ENCODE measurements at places on chromosomes 16 and 17.

DNA sequence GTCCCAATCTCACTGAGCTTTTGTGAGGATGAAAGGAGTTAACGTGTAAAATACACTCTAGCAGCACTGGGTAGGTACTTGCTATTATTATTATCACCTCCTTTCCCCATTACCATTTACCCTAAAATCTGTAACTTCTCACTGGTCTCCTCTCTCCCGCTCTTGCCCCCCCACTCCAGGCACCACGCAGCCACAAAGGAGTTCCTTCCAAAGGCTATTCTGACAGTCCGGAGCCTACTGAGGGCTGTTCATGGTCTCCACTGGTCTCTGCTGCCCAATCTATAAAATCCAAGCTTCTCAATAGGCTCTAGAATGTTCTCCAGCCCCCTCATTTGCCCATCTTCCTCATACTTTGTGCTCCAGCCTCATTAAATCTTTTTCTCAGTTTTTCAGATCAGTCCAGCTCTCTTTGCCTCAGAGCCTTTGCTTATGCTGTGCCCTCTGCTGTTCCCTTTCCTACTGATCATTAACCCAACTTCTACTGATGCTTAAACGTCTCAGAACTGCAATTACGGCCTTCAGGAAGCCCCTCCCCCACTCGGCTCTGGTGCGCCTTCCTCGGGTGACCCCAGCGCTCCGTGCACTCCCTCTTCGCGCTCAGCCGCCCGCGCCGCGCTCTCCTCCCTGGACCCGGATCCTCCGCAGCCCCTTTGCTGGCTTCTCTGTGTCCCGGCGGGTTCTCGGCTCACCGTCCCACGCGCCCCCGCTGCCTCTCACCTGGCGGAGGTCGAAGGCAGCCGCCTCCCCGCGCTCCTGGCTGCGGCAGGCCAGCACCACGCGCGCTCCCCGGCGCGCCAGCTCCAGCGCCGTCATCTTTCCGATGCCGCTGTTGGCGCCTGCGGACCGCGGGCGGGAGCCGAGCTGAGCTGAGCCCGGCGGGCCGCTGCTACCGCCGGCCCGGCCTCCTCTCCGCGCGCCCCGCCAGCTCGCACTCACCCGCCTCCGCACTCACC, 737 bp downstream of the DHRS13 start:
- no peak for DNase-seq

- peak; percentile 69 for DNase-seq
Measured at GRCh38 chr17:72008236-72008876, 112.5 kb upstream of the SOX9 start.

DNA sequence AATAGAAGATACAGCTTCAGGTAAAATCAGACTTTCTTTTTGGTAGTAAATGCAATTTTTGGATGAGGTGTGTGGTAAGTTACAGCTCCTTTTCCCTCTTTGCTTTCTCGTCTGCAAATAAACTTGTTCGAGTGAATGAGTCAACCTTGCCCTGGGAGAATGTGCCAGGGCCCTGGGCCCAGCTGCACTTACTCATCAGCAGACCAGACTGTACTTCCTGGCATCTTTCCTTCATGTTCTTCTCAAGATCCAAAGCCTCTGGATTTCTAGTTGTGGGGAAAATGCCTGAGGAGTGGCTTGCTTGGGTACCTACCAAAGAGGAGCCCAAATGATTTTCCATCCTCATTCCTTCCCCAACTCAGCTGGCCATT, 5.4 kb upstream of the G6PC1 start:
- peak; percentile 78 for DNase-seq

DNA sequence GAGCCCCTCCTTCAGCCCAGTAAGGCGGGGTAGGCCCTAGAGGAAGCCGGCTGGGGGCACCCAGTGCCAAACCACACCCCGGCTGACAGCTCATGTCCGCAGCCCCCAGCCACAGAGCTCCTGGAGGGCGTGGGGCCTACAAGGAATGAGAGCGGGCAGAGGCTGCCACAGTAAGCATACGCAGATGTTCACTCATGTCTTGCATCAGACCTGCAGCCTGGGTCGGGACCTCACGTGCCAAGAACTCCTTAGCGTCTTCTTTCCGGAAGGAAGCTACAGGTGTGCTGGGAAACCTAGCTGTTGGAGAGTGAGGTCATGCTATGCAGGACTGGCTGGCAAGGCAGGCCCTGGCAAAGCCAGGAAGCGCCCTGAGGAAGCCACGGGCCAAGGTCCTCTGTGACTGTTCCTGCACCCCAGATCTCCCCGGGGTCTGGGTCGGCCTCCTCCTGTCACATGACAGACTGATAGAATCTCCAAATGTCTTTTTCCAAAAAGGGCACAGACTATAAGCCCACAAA, 1.6 kb downstream of the ZNF598 start:
- peak; percentile 36 for DNase-seq

DNA sequence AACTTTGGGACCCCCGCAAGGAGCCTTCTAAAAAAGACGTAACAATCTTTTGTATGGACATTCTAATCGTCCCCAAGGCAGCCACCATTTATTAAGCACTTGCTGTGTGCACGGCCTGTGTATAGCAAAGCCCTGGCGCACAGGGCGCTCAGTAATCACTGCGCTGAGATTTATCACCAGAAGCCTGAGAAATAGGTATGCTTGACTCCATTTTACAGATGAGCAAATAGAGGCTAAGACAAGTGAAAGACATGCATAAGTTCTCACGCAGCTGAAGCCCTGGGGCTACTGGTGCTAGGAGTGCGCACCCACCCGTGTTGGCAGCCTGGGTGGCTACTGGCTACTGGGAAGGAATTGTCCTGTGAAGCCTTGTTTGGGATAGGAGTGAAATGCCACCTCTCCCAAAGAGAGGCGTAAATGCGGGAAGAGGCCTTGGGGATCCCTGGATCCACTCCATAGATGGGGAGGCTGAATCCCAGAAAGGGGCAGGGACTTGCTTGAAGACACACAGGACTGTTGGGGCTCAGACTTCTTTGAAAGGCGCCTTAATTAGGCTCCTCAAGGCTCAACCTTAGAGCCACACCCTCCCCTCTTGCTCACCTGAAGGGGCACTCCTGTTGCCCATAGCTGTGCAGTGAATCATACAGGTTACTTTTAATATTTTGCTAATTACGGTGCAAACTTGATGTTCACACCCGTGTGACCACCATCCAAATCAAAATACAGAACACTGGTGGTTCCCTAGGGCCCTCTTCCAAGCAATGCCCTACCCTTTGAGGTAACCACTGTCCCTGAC, 634 bp upstream of the NATD1 start:
- no peak for DNase-seq

DNA sequence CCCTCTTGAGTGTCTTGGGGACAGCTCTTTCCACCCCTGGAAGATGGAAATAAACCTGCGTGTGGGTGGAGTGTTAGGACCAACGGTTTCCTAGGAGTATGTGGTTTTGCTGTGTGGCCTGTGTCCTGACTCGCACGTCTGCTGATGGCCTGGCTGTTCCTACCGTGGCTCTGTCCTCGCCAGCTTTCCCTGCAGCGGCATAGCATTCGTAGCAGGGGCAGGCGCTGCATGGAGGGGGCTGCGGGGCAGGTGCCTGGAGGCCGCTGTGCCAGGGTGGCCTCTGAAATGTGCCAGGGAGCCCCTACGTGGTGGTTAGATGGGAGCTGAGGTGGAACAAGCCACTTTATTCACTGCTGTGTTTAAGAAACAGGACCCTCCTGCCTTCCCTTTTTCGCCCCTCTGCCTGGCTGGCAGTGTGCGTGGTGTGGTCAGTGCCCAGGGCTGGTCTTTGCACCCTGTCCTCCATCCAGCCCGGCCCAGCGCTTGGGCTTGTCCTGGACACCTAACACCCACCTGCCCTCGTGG, 10.6 kb downstream of the SLC16A3 start:
- DNase-seq: no peak

- no peak for DNase-seq
Measured at GRCh38 chr16:85383836-85384832, 229.0 kb upstream of the GSE1 start.

DNA sequence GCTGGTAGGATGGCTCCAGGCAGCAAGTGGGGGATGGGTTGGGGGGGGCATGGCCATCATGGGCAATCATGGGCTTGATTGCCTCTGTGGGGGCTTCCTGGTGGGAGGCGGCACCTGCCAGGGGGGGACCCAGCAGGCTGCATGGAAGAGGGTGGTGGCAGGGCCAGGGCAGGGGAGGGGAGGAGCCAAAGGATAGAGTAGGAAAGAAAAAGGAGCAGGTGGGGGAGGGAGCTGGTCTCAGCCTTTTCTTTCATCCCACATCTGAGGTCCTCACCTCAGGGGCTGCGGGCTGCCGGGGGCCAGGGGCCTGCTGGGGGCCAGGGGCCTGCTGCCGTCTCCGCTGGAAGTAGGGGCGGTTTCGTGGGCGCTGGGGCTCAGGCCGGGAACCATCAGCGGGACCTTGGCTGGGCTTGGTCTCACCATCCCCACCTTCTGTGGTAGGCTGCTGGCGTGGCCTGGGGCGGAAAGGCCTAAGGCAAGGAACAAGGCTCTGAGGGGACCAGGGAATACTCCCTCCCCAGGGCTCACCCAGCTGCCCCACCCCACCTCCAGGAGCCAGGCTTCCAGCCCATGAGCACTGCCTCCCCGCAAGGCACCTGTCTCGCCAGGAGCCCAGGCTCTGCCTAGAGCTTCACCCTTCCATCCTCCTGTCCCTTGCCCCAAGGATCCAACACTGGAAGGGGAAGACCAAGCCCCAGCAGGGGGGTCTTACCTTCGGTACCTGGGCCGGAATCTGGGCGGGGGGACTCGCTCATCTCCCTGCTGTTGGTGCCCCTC, 5.0 kb downstream of the YBX2 start:
- DNase-seq: no peak

DNA sequence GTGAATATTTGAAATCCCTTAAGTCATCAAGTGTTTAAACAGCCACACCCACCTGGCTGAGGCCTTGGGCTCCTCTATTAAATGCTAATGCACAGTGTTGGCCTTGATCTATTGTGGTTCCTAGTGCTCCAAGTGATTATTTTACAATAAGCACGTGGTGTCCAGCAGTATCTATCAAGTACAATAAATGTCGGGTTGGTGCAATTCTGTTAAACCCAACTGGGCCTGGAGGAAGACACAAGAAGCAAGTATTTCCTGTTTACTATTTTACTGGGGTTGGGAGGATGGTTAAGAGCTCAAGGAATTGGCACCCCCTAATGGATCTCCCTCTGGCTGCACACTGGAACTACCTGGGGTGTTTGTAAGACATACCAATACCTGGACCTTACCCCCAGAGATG, 72.1 kb upstream of the HNF1B start:
- no peak for DNase-seq

DNA sequence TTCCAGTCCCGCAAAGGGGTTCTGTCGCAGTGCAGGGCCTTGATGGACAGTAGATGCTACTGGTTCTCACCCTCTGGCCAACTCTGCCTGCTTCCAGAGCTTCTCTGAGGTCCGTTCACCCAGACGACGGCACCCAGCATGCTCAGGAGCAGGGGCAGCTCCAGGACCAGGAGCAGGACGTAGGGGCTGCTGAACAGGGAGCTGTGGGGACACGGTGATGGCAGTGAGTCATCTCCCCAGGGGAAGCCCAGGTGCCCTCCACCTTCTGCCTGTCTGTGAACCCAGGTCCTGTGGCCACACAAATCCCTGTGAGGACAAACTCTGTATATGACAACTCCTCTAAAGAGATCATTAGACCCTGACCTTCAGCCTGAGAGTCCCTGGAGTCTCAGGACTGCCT, 3.4 kb upstream of the CD300C start:
- DNase-seq: no peak

DNA sequence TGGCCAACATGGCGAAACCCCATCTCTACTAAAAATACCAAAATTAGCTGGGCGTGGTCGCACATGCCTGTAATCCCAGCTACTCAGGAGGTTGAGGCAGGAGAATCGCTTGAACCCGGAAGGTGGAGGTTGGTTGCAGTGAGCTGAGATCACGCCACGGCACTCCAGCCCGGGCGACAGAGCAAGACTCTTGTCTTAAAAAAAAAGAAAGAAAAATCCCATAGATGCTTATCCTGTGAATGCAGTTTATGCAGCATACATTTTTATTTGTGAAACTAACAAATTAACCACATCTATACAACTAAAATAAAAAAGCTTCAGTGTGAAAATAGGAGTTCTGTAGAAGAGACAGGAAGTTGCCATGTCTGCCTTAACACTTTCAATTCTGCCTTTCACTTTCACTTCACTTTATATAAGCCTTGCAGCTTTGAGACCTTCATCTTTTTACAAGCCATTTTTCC, 7.1 kb downstream of the IGSF6 start:
- no peak for DNase-seq

GRCh38 chr16:53482123-53482522, 20.9 kb downstream of the AKTIP start:
- no peak for DNase-seq

GRCh38 chr16:56493126-56493525, 26.7 kb downstream of the BBS2 start:
- DNase-seq: peak; percentile 12

GRCh38 chr17:1047177-1047878, 50.4 kb downstream of the TIMM22 start:
- DNase-seq: peak; percentile 57

GRCh38 chr17:70961341-70961740, 792.0 kb downstream of the KCNJ2 start:
- DNase-seq: peak; percentile 8

GRCh38 chr16:66026211-66026610, 340.3 kb upstream of the CDH5 start:
- peak; percentile 47 for DNase-seq

- no peak for DNase-seq
Measured at GRCh38 chr17:82923366-82924113, 83.7 kb upstream of the ZNF750 start.

DNA sequence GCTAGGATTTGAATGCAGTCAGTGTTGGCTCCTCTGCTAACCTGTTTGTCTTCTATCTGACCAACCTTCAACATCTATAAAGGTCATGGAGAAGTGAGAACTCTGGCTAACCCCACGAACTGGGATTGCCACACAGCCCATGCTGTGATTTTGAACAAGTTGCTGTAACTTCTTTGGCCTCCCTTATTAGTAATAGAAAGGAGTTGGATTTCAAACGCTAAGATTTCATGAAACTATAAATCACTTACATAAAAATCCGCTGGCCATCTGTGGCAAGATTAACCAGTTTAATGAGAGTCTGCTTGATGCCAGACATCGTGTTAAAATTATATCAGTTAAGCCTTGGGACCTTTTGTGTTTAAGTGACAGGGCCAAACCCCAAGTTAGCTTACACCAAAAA, 53.4 kb downstream of the HSD17B2 start:
- no peak for DNase-seq

GRCh38 chr16:80346111-80346632, 194.6 kb upstream of the DYNLRB2 start:
- DNase-seq: peak; percentile 69

DNA sequence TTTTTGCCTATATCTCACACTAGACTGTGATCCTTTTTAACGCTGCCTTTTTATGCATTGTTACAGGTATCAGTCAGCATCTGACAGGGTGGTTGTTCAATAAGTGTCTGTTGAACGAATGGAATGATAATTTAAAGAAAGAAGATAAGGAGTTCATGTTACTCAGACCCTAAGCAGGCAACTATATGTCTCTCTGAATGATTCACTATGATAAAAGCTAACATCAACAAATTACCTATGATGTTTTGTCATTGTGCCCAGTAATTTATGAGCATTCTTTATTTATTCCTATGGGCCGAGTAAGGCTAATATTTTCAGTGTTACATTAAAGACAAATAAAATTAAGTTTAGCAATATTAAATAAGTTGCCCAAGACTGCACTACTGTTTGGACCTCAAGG, 435.0 kb upstream of the KIF2B start:
- no peak for DNase-seq

- no peak for DNase-seq
Measured at GRCh38 chr17:79743614-79744013, 12.9 kb downstream of the ENPP7 start.

GRCh38 chr16:88526008-88526905, 43.9 kb upstream of the ZC3H18 start:
- DNase-seq: no peak
